ENCODE measurements at places on chromosomes 5 and 9. TPM values are rescaled to one million over a fixed set of nuclear protein-coding genes. Genes with fewer than 3 reads are reported as not detected.

The DAB2IP gene
- total RNA-seq, result 50.1 TPM

The SNCAIP gene
- total RNA-seq, result 2.4 TPM

The PCDHB14 gene
- total RNA-seq, result 7.1 TPM

The RNF145 gene
- total RNA-seq, result 54.2 TPM

The MPDZ gene
- 72.2 TPM for total RNA-seq

The LCN1 gene
- not detected for total RNA-seq

The WDR38 gene
- not detected for total RNA-seq

The LIFR gene
- 43.0 TPM for total RNA-seq

The SIT1 gene
- total RNA-seq, result 0.81 TPM

The LURAP1L gene
- 25.8 TPM for total RNA-seq

The PRRX2 gene
- 0.49 TPM for total RNA-seq

The LPAR1 gene
- 34.9 TPM for total RNA-seq
